T-cell (primary cell): ENCODE measurements at places on chromosomes 4 and X. TPM values are rescaled to one million over a fixed set of nuclear protein-coding genes. Genes with fewer than 3 reads are reported as not detected.

GRCh38 chr4:115720611-115721010 lies 607.2 kb upstream of the NDST4 start:
- no peak for DNase-seq

DNA sequence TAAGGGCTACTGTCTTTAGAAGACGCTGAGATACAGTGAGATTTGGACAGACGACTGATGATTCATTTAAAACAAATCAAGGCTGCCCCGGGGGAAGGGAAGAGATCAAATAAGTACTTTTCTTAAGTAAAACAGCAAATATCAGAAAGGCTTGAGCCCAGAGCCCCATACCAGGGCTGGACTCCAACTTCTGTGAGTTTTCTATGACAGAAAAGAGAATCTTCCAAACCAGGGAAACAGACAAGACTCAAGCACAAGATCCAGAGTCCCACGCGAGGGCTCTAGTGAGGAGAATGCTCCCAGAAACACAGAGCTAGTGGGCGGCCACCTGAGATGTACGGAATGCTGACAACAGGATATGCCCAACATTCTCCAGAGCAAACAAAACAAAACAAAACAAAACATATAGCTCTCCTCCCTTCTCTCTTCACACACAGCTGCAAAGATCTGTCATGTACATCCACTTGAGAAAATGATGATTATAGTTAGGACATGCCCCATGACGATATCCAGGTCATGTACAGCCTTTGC lies 13.1 kb downstream of the ACSL1 start:
- no peak for DNase-seq

DNA sequence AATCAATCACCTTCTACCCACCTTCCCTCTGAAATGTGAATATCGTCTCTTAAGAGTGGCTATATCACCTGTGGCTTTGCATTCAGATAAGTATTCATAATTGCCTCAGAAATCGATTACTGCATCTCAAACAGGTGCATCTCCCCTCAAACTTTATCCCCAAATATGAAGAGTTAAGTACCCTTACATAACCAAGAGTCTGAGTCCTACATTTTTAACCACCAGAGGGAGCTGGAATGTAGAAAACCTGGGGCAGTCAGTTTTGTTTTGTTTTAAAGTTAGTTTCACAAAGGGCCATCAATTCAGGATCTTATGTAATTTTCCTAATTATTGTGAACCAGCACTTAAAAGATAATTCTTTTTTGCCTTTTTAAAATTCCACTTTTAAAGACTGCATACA lies 5.7 kb downstream of the TCEANC start:
- DNase-seq = no peak

Gene SSR4
- total RNA-seq = 221 TPM

Gene SH2D1A
- total RNA-seq = 39.4 TPM

DNA sequence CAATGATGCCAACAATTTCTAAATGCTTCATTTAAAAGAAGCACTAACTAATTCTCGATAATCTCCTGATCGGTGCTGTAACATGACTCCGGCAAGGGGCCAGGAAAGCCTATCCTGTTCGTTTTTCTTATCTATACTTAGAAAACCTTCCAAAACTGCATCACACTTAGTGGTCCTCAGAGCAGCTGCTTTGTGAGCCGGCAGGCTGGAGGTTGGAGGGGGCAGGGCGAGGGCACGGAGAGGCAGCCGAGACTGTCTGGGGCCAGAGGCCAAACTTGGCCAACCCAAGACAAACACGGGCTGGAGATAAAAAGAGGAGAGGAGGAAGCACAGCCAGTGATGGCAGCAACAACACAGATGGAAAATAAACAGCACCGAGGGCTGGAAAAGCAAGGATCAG lies 455.7 kb downstream of the BCOR start:
- DNase-seq = no peak

Gene NSUN7
- 1.0 TPM for total RNA-seq

Gene KLKB1
- total RNA-seq = 2.9 TPM

DNA sequence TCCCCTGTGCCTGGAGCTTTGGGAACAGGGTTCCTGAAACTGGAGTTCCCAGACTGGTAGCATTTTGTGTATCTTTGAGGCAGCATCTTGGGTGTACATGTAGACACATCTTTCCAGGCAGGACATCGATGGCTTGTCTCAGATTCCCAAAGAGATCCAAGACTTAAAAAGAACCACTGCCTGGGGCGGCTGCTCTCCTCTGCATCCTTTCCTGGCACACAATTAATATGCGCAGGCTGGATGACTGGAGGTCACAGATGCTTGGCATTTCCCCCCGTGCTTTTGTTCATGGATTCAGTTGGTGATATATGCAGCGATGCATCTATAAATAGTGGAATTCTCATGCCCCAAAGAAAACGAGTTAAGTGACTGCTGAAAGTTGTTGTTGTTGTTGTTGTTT lies 80.5 kb downstream of the CLDN34 start:
- DNase-seq = no peak

DNA sequence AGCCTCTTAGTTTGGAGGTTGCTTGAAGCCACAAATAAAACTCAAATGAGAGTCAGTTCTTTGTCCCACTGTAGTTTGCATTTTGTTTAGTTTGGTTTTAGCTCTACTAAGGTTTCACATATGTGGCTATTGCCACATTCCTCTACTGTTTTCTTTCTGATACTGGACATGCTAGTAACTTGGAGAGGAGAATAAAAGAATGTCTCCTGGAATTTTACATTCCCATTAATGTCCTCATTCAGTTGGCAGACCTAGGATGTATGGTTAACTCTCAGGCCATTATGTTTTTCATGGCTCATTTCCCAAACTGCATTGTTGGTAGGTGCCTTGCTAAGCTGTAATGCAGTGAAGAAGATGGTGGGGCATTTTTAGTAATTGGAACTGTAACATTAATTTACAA lies 29.9 kb downstream of the UPRT start:
- DNase-seq = no peak

Gene NXF2B
- not detected for total RNA-seq

- DNase-seq = no peak
Measured at GRCh38 chrX:84363051-84363450, 139.2 kb downstream of the HDX start.

- DNase-seq = no peak
Measured at GRCh38 chr4:89273741-89274141, 33.9 kb downstream of the GPRIN3 start.

DNA sequence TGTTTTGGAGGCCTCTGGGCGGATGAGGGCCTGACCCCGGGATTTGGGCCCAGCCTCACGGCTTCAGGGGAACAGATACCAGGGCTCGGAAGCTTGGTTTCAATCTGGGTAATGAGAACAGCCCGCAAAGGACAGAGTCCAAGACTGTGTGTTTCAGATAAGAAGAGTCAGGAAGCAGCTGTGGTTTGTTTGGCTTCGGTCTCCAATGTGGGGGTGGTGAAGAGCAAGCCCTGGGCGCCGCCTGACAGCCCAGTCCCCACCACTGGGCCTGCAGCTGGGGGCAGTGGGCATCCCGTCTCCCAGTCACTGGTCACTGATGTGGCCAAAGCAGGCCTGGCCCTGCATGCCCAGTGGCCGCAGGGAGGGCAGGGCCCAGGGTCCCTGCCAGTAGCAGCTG lies 9.1 kb downstream of the WFS1 start:
- no peak for DNase-seq

Gene MAGEB1
- total RNA-seq = not detected

- no peak for DNase-seq
Measured at GRCh38 chr4:87036713-87037112, 101.9 kb downstream of the AFF1 start.

DNA sequence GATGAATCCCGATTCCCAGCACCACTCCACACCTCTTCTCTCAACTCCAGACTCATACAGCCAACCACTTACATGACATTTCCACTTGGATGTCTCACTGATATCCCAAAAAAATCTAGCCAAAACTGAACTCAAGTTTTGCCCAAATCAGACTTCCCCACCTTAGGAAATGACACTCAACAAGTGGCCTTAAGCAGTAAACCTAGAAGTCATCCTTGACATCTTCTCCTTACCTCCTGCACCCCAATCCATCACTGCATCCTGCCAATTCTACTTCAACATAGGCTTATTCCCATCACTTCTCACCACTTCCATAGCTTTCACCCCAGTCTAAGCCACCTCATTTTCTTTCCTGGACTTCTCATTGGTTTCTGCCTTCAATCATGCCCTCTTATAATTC lies 39.1 kb downstream of the PRPS1 start:
- DNase-seq = no peak

Gene WDR1
- total RNA-seq = 268 TPM

- no peak for DNase-seq
Measured at GRCh38 chr4:110787109-110787508, 164.2 kb upstream of the PITX2 start.

GRCh38 chr4:7392438-7393421 lies 42.0 kb downstream of the PSAPL1 start:
- DNase-seq = no peak

DNA sequence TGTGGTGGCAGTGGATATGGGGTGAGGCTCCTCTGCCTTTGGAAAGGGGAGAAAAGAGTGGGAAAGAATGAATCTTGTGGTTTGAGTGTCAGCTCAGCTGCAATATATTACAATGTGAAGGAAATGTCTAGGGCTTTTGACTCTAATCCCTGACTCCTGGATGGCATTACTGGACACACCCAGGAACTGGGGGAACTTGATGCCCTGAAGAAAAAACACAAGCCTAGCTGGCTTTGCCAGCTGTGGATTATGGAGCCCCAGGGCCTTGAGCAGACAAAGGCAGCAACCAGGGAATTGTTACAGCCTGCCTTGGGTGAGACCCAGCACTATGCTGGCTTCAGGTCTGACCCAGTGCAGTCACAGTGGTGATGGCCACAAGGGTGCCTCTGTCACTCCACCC lies 57.1 kb upstream of the CYSLTR1 start:
- DNase-seq = no peak

GRCh38 chr4:147160908-147161513 lies 215.3 kb upstream of the TTC29 start:
- DNase-seq = no peak

Gene ELF4
- total RNA-seq = 30.3 TPM

DNA sequence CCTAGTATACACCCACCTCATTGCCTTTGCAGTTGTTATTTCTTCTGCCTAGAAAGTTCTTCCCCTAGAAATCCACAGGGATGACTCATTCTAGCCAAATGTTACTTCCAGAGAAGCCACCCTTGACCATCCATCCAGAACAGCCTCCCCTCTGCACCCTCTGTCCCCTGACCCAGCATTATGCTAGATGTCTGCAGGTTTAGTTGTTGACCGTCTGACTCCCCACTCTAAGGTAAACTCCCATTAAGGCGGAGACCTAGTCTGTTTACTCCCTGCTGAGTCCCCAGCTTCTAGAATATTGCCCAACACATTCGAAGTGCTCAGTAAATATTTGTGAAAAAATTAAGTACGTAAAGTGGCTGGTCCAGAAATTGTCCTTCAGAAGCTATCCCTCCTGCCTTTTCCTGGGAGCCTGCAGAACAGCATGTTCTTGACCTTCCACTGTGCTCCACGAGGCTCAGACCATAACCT lies 11.0 kb downstream of the SRD5A3 start:
- no peak for DNase-seq

DNA sequence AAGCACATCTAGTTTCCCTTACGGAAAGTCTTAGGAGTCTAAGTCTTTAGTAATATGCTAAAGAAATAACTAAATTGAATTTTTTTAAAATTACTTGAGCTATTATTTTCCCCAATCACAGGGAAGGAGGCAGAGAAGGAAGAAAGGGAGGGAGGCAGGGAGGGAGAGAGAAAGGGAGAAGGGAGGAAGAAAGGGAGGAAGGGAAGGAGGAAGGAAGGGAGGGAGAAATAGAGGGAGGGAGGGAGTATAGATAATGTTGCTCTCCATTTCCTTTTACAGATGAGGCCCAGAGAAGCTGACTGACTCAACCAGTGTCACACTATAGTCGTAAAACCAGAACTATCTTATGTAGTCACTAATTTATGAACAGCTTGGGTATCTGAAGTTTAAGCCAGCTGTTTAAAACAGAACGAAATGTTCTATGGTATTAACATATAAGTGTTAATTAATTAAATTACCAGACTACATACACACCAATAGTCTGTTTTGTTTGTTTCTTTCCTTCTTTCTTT lies 14.6 kb downstream of the SH3RF1 start:
- no peak for DNase-seq

Gene CASP6
- total RNA-seq = 16.8 TPM

Gene TEX11
- total RNA-seq = not detected

Gene WAS
- 99.3 TPM for total RNA-seq

- no peak for DNase-seq
Measured at GRCh38 chr4:166172619-166173018, 299.6 kb downstream of the TLL1 start.

GRCh38 chrX:5891378-5891777 lies 337.3 kb downstream of the NLGN4X start:
- no peak for DNase-seq

- no peak for DNase-seq
Measured at GRCh38 chrX:10507876-10508275, 112.5 kb downstream of the MID1 start.

Gene TMEM154
- 28.5 TPM for total RNA-seq

DNA sequence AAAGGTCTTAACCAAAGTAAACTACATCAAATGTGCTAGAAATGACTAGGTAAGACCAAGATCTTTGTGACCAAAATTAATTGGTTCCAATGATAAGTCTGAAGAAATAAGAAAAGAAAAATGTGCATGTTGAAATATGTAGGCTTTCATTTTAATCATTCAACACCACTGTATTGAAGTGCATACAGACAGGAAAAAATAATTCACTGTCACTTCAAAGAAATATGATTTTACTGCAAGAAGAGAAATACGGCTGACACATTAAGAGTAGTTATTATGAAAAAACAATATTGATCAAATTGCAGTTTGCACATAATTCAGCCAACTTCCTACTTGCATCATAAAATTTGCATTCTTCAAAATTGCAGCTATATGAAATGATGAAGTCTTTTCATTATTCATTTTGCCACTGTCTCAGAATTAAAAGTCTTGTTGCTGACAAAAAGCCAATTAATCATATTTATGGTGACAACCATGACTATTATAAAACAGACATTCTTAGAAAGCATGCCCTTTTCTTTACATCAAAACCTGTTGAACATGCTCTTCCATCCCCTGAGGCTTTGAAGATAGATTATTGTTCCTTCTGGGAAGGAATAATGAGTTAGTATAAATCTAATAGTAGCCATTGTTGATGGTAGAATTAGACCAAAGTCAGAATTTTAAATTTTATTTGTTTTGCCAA lies 405.9 kb upstream of the MAD2L1 start:
- no peak for DNase-seq

DNA sequence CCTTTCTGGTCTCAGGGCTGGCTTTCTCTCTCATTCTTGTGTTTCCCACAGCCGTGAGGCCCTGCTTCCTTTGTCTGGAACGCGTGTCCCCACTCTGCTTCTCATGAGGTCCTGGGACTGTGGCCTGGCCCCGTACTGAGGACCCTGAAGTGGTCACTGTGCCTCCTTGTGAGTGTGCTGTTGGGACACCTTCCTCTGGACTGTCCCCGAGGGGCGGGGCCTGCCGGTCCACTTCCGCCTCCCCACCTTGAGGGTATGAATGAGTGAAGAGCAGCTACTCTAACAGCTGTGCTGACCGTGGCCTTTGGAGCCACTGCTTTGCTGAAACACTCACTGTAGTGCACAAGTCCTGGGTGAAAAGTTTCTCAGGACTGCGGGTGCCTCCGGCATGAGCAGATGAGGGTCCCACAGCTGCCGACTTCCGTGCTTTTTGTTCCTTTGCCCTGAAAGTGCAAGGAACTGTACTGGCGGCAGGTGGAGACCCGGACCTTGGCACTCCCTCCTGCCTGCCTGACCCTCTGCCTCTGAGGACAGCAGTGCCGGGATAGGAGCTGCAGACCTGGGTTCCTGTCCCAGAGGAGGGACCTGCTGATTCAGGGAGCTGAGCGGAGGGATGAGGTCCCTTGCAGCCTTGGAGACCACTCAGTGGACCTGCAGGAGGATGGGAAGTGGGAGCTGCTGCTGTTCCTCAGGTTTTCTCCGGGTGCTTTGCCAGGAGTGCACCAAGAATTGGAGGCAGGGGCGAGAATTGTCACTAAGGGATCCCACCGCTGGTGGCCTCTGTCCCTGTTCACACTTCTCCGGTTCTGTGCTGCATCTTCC lies 38.0 kb downstream of the HTT-AS start:
- DNase-seq = no peak
